NCI-H2029 (cell line): ENCODE measurements at places on chromosomes 4 and X.

- DNase-seq: no peak
These were observed 100.2 kb upstream of the C1QTNF7 start for GRCh38 chr4:15327311-15328298.

GRCh38 chr4:128488055-128488705, 200.6 kb upstream of the PGRMC2 start:
- no peak for DNase-seq

GRCh38 chr4:52588771-52589591, 70.1 kb downstream of the USP46 start:
- DNase-seq: no peak

DNA sequence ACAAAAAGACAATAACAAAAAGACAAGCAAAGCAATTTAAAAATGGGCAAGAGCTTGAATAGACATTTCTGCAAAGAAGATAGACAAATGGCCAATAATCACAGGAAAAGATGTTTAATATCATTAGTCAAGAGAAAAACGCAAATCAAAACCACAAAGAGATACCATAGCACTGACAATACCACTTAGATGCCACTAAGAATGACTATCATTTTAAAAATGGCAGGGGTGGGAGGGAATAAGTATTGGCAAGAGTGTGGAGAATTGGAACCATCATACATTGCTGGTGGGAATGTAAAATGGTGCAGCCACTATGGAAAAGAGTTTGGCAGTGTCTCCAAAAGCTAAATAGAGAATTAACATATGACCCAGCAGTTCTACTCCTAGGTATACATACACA, 15.1 kb upstream of the EXOC1 start:
- no peak for DNase-seq

DNA sequence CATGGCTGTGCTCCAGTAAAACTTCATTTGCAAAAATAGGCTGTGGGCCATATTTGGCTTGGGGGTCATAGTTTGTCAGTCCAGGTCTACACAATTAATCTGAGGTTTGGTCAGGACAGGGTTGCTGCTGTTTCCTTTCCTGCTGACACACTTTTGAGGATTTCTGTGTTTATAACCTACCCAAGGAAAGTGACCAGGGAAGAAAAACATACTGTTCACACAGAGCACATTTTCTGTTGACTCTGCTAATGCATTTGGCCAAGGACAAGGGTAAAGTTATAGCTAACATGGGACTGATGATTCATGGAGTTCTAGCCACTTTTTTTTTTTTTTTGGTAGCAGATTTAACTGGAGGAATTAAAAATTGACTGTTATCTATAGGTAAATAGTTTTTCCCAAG, 43.9 kb upstream of the GEMIN8 start:
- no peak for DNase-seq

DNA sequence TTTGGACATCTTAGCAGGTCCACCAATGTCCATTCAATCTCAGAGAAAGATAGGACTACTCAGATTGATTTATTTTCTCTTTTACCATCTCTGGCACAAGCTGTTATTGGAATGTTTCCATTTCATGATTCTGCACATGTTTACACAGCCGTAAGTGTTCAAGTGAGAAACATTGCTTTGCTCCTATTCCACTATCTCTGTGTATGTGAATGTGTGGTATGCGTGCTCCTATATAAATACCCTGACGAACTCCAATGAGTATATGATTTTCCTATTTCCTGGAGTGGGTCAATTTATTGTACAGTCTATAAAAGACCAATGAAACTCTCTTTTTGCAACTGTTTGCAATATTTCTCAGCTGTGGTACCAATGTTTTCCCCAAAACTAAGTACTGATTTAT, 221.0 kb upstream of the GALNT7 start:
- no peak for DNase-seq

DNA sequence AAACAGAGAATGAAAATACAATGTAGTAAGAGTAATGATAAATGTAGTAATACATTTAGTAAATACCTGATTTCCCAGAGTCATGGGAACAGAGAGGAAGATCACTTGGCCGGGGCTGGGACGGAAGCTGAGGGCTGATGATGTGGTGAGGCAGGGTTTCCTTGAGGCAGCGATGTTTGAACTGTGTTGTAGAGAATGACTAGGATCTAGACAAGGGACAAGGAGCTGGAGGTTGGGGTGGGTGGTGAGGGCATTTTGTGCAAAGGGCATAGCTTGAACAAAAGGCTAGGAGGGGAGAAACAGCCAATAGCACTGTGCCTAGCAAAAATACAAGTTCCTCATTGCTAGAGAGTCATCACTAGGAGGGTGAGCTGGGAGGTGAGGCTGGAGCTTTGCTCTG, 64.3 kb upstream of the RAPGEF2 start:
- DNase-seq: no peak

DNA sequence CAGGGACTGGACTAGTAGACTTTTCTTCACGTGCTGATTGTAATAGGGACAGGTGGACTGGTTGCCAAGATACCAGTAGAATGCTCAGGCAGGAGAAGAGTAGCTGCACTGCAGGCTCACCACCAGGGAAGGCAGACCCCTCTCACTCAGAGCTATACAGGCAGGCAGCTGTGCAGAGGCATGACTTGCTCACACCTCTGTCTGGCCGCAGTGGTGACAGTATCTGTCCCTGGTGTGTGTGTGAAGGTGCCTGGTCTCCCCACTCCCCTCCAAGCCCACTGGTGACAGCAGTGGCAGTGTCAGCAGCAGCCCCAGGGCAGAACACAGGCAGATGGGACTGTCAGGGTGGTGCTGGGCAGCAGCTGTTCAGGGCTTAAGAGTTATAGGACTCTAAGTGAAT, 140.7 kb downstream of the RPS6KA6 start:
- no peak for DNase-seq

- DNase-seq: no peak
These were observed 24.4 kb upstream of the CFAP299 start for GRCh38 chr4:80311130-80311529.

DNA sequence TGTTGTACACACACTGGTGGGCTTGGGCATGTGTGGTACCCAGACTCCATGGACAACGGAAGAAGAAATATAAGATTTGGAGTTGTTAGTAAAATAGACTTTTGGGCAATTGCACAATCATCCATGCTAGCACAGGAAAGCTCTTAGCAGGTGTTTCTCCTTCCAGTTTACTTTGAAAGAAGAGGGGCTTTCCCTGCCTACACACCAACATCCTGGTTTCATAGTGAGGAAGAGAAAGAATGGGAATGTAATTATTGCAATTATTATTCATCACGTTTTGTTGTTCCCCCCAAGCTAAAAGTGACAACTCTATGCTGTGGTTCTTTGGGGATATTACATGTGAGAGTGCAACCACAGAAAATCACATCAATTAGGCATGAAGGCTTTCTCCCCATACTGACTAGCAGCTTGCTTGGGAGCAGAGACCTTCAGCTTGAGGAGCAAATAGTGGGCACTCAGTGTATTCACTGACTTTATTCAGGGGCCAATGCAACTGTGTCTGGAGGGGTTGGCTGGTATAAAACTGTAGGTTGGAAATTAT, 57.2 kb upstream of the PUDP start:
- no peak for DNase-seq

DNA sequence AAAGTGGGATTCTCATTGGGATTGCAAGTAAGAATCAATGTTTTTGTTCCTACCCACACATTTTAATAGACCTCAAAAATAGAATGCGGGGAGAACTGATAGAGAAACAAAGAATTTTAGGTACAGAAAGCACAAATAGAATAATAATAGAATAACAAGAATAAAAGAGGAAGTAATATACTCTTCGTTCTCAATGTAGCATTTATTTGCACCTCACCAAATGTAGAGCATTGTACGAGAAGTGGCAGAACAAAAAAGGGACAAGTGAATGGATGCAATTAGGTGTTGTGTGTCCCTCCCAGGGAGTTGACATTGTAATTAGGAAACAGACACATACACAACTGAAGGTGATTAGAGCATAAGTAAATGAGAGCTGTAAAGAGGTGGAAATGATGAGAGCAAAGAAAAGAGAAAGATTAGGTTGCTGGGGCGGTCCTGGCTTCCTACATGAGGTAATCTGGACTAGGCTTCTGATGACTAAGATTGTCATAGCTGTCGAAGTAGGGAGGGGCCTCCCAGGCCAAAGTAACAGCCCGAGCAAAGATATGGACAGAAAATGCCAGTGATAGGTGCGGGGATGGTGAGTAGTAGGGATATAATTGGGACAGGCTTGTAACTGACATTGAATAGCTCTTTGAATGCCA, 10.4 kb downstream of the RAB9A start:
- no peak for DNase-seq

DNA sequence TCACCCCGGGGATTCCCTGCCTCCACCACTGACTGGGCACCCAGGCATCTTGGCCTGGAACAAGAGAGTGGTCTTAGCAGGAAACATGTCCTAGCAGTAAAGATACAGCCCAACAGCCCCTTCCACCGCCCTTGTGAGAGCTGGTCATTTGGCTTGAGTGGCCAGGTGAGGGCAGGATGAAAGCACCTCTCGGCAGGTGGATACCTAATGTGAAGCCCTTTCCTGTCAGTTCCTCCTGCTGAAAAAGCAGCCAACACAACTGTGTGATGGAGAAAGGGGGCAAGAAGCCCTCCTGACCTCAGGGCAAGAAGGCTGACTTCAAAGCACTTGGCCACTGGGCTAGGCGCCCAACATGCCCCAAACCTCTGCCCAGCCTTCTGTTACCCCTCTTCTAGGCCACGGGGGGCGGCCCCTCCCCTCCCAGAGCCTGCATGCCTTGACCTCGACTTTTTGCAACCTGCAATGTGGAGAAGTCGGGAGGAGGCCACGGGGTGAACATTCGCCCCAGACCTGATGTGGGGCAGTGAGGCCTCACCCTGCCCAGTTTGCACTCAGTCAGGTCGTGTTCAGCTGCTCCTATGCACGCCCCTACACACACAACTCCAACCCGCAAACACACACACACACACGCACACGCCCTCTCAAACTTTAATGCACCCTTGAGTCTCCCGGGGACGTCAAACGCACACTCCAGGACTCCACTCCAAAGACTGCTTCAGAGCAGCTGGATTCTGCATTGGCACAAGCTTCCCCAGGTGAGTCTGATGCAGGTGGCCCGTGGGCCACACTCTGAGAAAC, 1.1 kb downstream of the LGI2 start:
- DNase-seq: no peak

DNA sequence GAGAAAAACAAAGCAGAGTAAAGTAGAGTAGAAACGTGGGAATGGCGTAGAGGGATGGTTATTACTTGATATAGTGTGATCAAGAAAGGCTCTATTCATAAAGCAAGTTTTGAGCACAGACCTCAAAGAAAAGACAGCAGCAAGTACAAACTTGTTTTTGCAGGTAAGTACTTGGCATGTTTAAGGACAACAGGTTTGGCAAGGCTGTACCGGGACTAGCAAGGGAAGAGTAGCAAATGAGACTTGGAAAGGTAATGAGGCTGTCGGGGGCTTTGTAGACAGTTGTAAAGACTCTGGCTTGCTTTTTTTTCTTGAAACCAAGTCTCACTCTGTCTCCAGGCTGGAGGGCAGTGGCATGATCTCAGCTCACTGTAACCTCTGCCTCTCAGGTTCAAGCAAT, 40.9 kb downstream of the NEK1 start:
- DNase-seq: no peak

DNA sequence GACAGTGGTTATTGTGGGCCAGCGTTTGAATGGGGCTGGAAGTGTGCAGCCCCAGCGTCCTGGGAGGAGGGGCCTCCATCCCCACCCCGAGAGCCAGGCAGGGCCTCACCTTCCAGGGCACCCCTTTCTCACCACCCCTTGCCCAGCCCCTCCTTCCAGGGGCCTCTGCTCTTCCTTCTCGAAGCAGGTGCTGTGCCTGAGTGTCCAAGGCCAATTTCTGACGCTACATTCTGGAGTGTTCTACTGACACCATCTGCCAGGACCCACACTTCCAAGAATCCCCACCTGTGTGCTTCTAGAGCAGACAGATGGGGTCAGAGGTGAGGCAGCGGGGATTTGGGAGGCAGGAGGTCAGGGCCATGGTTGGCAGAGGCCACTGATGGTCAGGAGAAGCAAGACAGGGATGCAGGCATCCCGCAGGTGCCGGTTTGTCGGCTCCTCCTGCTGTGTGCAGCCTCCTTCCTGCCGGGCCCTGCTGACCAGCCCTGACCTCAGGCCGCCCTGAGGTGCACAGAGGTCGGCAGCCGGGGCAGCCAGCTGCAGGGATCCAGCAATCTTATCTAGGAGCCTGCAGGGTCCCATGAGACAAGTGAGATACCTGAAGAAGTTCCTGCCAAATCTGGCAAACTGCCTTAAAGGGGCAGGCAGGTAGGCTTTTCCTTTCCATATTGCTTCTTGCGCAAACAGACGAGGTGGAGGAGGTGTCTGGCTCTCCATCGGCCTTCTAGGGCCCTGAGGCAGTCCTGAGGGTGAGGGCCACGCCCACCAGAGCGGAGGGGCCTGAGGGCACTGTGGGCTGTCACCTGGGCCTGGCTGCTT, 18.8 kb downstream of the MSANTD1 start:
- peak; percentile 17 for DNase-seq

- no peak for DNase-seq
These were observed 216.4 kb downstream of the PALLD start for GRCh38 chr4:168713253-168713652.

- DNase-seq: no peak
These were observed 201.6 kb downstream of the HNRNPD start for GRCh38 chr4:82172186-82172585.

DNA sequence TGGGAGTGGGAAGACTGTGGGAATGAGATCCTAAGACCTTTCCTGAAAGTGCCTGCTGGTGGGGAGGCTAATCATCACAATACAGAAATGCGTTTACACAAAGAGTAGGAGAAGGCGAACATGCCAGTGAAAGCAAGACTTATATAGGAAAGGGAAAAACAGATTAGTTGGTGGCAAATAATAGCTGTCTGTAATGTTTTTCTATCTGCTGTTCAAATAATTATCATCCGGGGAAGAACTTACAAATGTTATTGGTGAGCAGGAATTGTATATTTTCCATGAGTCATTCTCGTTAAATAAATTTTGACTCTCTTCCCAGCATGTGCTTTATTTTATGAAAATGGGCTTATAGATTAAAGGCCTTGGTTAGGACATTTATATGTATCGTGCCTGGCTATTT, 196.5 kb downstream of the ARHGAP10 start:
- DNase-seq: no peak

DNA sequence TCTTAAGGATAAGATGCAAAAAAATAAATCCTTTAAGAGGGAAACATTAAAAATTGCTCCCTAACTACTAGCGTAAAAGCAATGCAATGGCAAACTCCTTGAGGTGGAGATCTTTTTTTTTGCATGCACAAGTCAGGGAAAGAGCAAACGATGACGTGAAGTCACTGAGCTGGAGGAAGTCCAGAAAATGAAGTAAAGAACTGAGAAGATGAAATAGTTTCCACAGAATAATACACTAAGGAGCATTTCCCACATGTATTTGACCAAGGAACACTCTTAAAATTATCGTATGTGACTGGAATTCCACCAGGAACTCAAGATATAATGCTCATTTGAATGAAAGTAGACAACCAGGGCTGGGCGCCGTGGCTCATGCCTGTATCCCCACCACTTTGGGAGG, 21.0 kb upstream of the DOCK11 start:
- no peak for DNase-seq

- no peak for DNase-seq
These were observed 5.4 kb upstream of the ACE2 start for GRCh38 chrX:15606136-15606535.

GRCh38 chr4:52358883-52359321, 300.2 kb downstream of the USP46 start:
- DNase-seq: peak; percentile 71

GRCh38 chr4:115152081-115152480, 38.7 kb upstream of the NDST4 start:
- no peak for DNase-seq
